Kidney tubule cell (primary cell): ENCODE measurements at places on chromosomes 2 and 18.

DNA sequence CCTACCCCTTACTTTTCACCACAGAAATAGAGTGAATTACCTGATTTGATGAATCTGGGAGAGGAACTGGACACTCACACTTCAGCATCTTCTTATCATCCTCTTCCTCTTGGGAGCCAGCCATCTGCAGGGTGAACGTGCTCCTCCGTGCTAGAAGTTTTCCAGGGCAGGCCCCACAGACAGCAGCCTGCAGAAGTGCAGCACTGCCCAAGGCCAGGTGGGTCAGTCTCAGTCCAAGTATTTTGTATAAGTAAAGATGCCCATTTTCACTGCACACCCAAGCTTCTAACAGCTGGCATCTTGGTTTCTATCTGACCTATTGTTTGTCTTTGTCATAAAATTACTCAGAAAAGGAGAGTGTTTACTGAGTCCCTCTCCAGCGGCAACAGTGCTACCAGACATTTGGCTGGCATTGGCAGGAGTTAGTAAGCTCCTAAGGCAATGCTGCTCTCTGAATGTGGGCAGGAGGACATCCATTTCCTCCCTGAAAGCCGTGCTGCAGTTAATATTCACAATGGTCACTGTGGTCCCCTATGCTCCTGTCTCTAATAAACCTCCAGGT, 222.6 kb upstream of the CTAGE1 start:
- DNase-seq = no peak

DNA sequence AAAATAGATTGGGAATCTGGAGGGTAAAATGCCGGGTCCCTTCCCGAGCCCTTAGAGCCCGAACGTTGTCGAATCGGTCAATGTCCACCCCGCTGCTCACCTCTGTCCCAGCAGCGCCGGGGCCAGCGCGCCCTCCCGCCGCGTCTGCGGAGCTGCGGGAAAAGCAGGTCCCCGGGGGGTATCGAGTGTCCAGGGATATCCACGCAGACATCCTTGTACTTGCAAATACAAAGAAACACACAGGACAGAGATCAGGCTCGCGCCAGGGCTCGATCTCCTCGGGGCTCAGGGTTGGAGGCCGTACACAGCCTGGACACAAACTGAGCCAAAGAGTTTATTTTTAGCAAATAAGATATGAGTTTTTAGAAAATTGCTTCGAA, 2.3 kb upstream of the GATA6 start:
- DNase-seq = no peak

GRCh38 chr2:232315049-232315922, 63.3 kb upstream of the ALPP start:
- DNase-seq = peak; percentile 30

DNA sequence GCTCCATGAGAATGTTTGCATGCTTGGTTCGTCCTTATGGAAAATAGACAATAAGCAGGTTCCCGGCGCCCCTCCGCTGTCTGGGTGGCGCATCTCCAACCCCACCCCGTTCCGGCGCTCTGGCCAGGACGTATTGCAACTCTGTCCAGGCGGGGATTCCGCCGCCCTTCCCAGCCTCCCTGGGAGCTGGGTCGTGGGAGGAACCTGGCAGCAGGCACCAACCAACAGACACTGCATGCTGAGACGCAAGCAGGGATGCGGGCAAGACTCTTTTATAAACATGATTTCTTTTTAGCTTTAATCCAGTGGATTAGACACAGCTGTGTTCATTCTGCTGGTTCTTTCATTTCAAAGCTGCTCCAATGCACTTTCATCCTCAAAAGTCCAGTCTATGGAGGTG, 240.2 kb downstream of the SH3BP4 start:
- DNase-seq = no peak

DNA sequence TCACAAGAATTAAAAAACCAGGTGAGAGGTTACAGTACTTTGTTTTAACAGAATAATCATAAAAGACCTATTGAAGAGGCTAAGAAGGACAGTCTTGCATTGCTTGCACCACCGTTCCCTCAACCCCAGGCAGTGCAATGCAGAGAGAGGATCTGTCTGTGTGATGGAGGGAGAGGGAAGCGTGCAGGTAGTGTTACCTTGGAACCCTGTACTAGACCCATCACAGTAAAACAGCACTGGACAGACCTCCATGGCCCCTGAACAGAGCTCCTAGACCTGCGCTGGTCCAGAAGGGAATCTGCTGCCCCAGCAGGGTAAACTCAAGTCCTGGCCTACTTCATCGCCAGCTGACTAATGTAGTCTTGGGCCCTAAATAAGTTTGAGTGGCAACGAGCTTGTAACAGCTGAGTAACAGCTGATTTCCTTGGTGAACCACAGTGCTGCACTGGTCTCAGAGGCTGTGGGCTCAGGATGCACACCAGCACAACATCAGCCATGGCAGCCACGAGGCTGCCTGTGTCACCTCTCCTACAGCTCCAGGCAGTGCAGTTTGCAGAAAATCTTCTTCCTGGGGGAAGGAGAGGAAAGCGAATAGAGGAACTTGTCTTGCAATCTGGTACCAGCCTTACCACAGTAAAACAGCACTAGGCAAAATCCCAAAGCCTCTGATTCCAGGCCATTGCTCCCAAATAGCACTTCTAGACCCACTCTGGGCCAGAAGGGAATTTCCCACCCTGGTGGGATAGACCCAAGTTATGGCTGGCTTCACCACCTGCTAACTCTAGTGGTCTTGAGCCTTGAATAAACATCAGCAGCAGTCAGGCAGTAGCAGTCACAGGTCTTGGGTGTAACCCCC, 417.2 kb downstream of the CDH7 start:
- DNase-seq = no peak

GRCh38 chr18:78711971-78712370, 267.6 kb upstream of the SALL3 start:
- no peak for DNase-seq

DNA sequence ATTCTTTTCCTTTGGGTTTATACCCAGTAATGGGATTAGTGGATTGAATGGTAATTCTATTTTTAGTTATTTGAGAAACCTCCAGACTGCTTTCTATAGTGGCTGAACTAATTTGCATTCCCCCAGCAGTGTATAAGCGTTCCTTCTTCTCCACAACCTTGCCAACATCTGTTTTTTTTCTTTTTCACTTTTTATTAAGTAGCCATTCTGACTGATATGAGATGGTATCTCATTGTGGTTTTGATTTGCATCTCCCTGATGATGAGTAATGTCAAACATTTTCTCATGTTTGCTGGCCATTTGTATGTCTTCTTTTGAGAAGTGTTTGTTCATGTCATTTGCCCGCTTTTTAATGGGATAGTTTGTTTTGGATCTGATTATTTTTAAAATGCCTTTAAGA, 64.1 kb upstream of the MEIS1 start:
- no peak for DNase-seq

DNA sequence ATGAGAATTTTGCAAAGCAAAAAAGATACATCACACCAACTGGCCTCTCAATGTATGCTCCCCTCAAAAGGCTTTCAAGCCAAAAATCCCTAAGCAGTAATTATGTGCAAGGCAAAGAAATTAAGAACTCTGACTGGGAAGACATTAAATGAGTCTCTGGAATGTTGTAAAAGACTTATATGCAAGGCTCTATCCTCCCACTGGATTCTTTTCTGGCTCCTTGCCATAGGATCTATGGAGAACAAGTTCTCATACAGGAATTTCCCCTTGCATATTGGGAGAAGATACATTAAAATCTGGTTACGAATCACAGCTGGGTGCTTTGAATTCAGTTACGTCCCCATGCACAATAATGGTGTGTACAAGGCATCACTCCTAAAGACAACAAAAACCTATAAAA, 73.4 kb upstream of the ATL2 start:
- DNase-seq = no peak
